HuH-7.5 (cell line): ENCODE measurements at places on chromosomes 7 and 10.
A peak's percentile ranks its signal among the peaks of the same experiment; 100 is the strongest.

DNA sequence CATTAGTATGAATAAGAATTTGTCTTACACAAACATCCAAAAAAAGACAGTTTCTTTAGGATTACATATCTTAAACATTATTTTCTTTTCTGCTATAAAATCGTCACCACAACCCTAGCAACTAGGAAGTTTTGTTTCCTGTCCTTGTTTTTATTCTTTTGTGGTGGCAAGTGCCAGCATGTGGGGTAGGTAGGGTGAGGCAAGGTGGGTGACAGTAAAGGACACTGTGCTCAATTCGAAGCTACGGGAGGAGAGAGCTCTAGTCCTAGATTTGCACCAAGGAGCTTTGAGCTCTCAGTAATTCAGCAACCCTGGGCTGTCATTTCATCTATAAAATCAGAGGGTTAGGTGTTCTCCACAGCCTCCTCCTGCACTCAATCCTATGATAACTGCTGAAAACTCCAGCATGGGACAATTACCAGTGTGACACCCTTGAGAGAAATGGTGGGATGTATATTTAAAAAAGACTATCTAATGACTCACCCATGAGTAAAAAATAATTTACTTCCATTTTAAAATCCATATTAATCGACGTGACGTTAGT is 187.1 kb downstream of the FAM107B start:
- DNase-seq = no peak

DNA sequence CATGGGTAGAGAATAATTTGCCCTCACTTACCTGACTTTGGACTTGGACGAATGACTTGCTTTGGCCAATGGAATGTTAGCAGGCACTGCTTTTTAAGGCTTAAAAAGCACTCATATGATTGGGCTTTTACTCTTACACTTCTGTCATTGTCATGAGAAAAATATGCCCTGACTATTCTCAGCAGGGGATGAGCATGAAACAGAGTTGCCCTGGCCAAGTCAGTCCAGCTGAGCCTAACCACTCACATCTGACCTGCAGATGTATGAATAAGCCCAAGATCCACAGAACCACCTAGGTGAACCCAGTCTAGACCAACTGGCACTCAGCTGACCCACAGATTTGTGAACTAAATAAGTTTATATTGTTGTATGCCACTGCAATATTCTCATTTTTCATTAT is 573.5 kb downstream of the TNS3 start:
- DNase-seq = no peak

DNA sequence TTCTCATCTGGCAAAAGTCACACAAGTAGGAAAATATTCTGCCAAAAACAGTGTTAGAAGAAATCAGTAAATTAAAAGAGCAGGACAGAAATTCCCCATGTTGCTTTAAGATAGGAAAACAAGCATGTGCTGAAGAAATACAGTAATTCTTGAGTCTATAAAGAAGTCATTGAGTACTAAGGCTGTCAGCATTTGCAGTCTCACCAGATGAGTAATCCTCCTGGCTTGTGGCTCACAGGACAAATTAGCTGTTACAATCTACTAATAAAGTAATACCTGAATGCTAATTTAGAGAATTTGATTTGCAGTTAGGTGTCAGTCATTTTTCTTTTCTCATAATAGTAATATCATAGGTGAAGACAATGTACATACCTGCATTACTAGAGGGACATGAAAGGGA is 1158.9 kb upstream of the CELF2 start:
- no peak for DNase-seq

DNA sequence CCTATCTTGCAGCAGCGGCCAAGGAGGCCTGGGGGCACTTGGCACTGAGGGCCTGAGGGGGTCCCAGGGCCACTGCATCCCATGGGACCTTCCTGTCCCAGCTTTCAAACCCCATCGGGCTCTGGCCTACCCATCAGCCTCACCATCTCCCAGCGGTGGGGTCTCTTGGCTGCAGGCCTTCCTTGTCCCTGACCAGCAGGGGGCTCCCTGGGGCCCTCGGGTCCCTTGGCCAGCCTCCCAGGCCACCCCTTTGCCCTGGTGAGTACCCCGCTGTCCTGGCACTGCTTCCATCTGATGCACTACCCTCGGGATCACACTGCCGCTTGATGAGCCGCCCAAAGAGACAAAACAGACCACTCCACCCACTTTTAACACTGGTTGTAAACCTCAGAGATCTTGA is 43.5 kb downstream of the YKT6 start:
- peak; percentile 68 for DNase-seq

DNA sequence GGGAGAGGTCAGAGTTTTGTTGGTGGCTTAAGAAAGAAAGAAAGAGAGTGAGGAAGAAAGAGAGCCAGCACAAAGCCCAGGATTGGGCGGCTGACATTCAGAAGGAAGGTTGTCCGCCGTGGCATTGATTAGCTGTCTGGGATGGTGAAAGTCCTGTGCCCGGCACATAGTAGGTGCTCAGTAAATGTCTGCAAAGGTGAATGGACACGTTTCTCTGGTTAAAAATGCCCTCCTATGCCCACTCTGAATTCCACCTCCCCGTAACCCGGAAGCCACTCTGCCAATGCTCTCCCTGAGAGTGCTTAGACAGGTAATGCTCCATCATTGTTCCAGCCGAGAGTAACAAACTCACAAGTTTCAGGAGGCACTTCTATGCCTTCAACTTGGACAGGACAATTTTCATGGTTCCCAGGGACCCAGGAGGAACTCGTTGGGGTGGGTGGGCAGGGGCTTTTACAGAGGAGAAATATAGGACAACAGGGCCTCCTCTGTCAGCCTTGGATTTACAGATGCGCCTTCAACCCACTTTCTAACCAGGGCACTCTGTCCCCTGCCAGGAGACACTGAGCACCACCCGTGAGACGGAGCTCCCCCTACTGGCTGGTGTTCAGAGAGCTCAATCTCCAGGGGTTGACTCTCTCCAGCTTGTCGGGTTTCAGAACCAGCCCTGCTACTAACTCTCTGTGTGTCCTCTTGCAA is 411.5 kb upstream of the ZMIZ1 start:
- peak; percentile 49 for DNase-seq

DNA sequence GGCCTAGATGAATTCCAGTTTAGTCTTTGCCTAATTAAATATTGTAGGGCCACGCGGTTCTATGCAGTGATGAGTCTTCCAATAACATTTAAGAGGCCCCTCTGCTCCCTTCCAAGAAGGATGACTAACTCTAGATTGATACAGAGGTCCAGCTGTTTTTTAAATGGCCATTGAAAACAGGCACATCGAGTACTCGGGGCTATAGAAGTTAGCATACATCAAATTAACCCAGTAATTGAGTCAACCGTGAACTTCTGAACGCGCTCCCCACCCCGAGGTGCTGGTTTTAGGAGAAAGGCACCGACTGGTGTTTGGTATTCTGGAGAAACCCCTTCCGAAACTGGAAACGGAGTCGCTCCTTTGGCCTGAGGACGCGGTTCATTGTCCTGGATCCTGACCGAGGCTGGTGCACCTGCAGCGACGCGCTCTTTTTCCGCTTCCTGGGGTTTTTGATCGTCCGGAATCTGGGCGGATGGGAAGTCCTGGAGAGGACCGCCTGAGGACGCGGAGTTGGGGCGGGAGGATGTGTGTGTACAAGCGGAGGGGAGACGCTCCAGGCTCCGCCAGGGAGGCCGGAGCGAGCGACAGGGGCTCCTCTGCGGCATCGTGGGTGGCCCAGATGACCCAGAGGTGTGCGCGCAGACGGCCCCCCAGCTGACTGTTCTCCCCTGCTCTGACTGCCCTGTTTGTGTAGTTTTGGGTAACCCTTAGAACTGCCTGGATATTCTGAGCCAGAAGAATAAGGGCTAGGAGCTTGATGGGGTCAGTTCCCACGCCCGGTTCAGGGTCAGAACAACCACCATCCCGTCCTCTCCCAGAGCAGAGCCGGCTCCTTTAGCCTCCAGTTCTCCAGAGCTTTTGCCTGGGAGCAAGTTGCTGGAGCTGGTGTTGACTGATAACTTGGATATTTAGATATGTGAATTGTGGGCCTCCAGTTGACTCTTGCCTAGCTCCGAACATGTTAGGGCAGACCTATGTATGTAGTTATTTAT is 711 bp downstream of the FAM221A start:
- peak; percentile 12 for DNase-seq

GRCh38 chr7:22201186-22201880 is 155.6 kb downstream of the RAPGEF5 start:
- no peak for DNase-seq

GRCh38 chr10:18000601-18001000 is 48.9 kb downstream of the SLC39A12 start:
- DNase-seq = no peak

DNA sequence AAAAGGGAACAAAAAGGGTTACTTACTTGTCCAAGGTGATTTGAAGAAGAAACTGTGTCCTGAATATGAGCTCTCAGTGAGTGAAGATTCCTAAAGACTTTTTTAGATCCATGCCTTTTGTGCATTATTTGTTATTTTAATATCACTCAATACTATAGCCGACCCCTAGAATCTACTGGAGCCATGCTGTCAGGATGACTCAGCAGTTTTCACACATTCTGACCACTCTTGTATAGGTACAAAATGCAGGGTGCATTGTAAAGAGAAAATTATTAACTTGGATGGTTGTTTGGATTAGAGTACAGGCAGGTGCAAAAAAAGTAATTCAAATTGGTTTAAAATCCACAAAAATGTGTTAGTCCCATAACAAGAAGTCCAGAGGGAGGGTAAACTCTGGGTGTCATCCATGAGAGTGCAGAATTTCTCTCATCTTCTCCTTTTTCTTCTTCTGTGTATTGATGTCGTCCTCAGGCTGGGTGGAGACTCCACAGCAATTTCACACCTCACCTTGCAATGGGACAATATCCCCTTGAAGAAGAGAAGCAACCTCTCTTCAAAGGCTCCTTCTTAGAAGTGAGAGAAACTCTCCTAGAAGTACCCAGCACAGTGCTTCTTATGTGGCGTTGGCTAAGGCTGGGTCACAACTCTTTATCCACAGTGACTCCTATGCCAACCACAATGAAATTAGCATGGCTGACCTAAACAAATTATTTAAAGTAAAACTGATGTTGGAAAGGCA is 75.6 kb downstream of the AKR1C4 start:
- no peak for DNase-seq

DNA sequence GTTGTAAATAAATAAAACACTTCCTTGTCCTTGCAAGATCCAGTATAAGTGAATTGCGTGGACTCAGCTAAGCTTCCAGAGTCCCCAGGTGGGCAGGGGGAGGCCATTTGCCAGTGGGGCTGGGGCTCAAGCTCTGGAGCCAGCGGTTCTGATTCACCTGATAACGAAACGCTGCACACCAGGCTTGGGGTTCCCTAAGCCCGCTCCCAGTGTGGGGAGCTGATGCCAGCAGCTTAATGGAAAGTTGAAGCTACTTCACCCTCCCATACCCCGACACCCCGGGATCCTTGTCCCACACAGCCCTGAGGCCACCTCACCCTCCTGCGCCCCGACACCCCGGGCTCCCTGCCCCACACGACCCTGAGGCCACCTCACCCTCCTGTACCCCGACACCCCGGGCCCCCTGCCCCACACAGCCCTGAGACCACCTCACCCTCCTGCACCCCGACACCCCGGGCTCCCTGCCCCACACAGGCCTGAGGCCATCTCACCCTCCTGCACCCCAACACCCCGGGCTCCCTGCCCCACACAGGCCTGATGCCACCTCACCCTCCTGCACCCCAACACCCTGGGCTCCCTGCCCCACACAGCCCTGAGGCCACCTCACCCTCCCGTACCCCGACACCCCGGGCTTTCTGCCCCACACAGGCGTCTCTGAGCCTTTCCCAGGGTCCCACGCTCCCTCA is 30.8 kb downstream of the FKBP6 start:
- no peak for DNase-seq

DNA sequence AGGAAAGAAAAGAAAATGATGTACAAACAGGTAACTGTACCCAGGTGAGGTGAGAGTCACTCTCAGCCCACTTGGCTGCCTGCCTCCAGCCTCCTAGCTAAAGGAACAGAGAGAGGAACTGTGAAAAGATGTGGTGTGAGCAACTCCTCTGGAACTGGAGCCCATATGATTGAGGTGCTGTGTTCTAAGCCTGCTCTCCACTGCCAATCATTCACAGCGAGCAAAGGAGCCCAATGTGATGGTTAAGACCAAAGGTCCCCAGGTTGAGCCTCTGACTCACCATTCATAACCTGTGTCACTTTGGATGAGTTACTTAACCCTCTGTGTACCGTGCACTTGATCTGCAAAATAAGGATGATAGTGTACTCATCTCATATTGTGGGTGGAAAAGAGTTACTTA is 868.1 kb upstream of the AUTS2 start:
- no peak for DNase-seq

DNA sequence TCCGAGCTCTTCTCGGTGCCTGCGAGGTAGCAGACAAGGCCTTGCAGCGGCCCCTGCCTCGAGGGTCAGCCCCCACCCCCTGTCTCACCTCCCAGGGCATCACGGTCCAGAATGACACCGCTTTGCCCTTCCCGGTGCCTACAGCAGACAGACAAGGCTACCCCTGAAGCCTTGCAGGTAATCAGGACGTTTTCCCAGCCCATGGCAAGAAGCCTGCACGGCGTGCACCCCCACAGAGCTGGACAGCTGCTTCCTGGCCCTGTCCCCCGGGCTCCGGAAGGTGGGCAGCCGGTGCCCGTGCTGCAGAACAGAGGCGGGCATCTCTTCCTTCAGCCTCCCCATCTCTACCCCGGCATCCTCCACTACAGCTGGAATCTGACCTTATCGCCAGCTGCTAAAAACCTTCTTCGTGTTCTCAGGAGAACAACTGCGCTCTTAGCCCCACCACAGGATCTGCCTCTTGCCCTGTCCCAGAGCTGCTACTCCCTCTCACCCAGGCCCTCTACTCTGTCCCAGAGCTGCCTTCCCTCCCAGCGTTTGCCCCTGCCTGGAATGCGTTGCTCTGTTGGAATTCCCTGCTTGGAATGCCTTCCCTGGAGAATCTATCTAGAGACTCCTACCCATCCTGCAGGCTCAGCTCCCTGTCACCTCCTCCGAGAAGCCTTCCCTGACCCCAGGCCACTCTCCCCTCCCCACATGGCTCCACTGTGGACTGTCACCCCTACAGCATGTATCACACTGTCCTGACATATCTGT is 4.7 kb downstream of the MYL10 start:
- no peak for DNase-seq
